Upper lobe of right lung (tissue), 1 donor: ENCODE measurements at places on chromosomes 4 and X.
A peak's percentile ranks its signal among the peaks of the same experiment; 100 is the strongest.

DNA sequence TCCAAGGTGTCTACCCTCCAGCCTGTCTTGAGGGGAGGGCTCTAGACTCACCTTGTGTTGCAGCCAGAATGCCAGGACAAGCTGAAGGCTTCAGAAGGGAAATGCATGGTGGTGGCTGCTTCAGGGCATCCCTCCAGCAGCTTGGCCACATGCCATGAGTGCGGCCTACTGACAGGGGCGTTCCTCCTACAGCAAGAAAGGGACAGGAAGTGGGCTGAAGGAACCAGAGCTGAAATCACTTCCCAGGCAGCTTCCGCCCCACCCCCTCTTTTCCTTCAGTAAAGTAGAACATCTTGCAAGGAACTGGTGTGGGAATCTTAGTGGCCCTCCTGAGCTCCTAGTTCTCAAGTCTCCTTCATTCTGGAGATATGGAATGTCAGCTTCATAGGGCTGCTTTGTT lies 167.5 kb upstream of the DGKK start:
- DNase-seq, result peak; percentile 63

DNA sequence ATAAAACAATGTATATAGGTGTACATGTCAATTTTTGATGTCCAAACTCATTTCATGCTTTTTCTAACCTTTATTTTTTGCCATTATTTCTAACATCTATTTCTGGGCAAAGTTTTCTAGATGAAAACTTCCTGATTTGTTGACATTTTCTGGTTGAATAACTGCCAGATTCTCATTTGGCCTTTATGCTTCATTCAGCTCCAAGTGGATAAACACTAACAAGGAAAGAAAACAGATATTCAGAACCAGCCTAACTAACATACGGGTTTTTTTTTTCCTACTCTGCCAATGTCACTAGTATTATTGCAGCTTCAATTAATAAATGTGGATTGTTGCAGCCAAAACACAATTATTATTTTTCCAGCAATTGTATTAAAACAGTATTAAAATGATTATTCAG lies 50.9 kb upstream of the RAP1GDS1 start:
- DNase-seq, result no peak

GRCh38 chr4:40038977-40039376 lies 17.7 kb upstream of the N4BP2 start:
- no peak for DNase-seq

- DNase-seq, result no peak
These were observed 263.7 kb upstream of the ETNPPL start for GRCh38 chr4:109026588-109026987.

GRCh38 chr4:84915396-84915780 lies 51.1 kb downstream of the WDFY3 start:
- DNase-seq, result no peak

- no peak for DNase-seq
These were observed 14.6 kb downstream of the RAB9B start for GRCh38 chrX:103817502-103817901.

DNA sequence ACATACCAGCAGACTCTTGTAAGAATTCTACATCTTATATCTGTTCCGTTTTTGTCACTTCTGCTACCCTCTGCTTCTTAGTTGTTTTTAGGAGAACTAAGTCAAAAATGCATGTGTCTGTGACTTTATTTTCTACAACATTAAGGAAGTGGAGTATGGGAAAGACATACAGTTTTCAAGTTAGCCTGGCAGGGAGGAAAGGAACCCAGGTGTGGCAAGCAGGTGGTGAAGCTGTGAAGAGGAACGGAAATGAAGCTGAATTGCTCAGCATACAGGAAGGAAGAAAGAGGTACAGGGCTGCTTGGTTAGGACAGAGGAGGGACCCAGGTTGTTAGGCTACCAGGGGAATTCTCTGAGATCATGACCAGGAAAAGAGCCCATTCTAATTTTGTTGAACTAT lies 9.4 kb downstream of the GPRIN3 start:
- DNase-seq, result no peak

DNA sequence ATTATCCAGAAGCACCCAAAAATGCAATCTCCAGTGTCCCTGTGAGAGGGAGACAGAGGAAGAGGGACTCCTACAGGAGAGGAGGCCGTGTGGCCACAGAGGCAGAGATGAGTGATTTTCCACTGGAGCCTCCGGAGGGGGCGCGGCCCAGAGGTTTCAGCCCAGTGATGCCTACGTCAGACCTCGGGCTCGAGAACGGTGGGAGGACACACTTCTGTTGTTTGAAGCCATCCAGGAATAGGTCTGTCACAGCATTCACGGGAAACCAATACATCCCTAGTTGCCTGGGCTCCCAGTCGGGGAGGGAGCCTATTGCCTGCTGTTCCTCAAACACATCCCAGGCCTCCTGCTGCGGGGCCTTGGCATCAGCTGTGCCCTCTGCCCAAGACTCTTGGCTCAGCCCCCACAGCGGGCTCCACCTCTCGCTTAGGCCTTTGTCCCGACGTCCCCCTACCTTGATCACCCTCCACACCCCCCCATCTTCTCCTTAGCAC lies 39.2 kb upstream of the HMX1 start:
- DNase-seq, result peak; percentile 59

- no peak for DNase-seq
These were observed 269.4 kb upstream of the SMIM31 start for GRCh38 chr4:164484551-164484950.

DNA sequence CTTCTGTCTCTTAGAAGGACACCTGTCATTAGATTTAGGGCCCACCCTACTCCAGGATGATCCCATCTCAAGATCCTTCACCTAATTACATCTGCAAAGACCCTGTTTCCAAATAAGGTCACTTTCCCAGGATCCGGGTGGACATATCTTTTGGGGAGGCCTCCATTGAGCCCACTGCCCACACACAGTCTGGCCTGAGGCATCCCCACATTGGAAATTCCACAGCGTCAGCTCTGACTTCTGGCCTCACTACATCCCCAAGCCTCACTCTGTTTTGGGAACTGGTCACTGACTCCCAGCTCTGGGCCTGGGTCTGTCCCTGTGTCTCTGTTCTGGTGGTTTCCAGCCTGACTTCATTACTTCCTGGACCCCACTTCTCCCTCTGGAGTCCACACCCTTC lies 285.5 kb downstream of the CRLF2 start:
- DNase-seq, result peak; percentile 31

- DNase-seq, result no peak
These were observed 30.1 kb downstream of the LGI2 start for GRCh38 chr4:25000639-25001038.

DNA sequence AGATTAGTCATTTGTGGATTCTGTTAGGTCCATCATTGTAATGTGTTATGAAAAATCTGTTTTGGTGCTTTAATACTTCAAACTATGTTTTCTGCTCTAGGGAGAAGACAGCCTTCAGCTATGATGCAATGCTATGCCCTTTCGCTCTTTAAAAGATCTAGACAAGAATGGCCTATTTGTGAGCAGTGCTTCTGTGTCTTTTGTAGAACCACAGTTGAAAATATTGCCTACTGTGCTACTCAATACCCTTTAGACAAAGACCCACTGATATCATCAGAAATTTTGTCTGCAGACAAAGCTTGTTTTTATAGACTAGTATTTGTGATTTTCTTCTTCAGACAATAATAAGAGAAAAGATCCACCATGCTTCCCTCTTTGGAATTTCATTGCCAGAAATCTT lies 44.6 kb upstream of the SLITRK2 start:
- DNase-seq, result no peak
